AG04449 (cell line): ENCODE measurements at places on chromosomes 16 and 17.

DNA sequence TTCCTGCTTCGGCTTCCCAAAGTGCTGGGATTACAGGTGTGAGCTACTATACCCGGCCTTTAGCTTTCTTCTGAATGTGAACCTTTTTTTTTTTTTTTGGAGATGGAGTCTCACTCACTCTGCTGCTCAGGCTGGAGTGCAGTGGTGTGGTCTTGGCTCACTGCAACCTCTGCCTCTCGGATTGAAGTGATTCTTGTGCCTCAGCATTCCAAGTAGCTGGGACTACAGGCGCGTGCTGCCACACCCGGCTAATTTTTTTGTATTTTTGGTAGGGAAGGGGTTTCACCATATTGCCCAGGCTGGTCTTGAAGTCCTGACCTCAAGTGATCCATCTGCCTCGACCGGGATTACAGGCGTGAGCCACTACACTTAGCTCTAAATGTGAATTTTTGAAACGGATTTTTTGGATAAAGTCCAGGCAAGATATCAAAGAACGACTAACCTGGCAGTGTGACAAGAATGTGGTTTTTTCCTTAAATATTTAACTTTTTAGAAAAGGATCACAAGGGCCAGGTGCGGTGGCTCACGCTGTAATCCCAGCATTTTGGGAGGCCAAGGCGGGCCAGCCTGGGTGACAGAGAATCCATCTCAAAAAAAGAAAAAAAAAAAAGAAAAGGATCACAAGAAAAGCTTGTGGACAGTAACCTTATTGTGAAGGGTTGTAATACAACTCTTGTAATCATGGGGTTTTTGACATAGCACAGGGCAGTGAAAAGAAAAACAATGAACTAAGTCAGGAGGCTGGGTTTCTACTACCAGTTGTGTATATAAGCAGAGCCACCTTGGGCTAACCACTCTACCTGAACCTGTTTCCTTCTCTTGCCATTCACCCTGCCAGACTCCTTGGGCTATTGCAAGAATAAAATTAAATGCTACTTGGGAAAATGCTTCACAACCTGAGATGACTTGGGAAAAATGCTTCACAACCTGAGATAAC is 6.2 kb downstream of the BRCA1 start:
- DNase-seq, result no peak

GRCh38 chr17:35892091-35893035 is 12.2 kb upstream of the CCL5 start:
- DNase-seq, result no peak

DNA sequence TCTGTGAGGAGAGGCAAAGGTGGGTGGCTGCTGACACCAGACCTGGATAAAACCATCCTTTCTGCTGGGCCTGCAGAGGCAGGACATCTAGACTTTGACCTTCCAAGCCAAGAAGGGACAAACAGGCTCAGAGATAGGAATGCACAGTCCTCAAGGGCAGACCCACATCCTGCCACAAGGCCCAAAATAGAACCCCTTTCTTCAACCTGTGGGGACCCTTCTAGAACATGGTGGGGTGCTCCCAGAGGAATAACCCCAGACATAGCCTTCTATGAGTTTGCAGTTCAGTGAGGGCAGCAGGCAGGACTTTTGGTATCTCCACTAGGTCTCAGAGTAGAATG is 3.8 kb upstream of the CBFB start:
- DNase-seq, result no peak

DNA sequence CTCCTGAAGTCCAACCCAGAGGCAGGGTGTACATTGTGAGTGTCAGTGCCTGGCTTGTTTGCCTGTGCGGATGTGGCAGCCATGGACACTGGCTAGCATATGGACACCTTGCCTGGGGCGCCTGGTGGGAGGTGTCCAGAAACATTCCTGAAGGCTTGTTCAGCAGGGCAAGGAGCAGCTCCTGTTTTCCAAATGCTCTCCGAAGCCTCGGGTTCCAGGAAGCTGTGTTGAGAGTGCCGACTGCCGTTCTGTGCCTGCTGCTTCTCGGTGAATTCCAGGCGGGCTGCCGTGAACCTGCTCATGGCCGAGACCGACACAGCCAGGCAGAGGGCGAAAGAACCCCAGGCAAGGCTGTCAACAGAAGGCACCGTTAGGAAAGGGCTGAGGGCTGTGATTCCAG is 10.9 kb upstream of the DHRS7C start:
- DNase-seq, result no peak

DNA sequence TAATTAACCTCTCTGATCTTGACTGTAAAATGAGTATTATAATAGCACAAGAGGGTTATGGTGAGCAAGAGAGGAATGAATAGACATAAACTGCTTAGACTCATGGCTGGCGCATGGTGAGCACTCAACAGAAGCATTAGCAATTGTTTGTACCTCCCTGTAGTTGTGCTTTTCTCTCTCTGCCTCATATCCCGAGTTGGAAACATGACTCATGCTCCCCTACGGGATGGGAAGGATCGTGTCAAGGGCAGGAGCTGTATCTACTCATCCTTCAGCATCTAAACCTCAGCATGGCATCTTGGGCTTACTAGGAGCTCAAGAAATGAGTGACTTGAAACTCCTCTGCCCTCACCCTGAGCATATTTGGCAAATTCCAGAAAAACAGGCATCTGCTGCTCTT is 299.6 kb downstream of the MAP2K4 start:
- DNase-seq, result peak; percentile 70

GRCh38 chr16:3256866-3257465 is 533 bp upstream of the MEFV start:
- no peak for DNase-seq

- DNase-seq, result no peak
Observed at GRCh38 chr17:58337210-58337599, 8.6 kb upstream of the TSPOAP1 start.

DNA sequence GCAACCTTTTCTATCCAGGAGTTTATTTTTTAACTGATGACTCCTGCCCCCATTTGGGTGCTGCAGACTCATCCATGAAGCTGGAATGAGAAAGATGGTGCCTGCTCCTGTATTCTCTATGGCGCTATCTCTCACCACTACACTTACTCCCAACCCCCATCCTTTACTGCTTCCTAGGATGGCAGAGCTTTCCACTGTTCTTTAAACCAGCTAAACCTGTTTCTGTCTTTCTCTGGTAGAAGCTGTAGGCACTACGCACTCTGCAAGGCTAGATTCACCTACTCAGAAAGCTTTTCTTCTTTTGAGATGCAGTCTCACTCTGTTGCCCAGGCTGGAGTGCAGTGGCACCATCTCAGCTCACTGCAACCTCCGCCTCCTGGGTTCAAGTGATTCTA is 47.0 kb downstream of the ADAMTS18 start:
- DNase-seq, result no peak

DNA sequence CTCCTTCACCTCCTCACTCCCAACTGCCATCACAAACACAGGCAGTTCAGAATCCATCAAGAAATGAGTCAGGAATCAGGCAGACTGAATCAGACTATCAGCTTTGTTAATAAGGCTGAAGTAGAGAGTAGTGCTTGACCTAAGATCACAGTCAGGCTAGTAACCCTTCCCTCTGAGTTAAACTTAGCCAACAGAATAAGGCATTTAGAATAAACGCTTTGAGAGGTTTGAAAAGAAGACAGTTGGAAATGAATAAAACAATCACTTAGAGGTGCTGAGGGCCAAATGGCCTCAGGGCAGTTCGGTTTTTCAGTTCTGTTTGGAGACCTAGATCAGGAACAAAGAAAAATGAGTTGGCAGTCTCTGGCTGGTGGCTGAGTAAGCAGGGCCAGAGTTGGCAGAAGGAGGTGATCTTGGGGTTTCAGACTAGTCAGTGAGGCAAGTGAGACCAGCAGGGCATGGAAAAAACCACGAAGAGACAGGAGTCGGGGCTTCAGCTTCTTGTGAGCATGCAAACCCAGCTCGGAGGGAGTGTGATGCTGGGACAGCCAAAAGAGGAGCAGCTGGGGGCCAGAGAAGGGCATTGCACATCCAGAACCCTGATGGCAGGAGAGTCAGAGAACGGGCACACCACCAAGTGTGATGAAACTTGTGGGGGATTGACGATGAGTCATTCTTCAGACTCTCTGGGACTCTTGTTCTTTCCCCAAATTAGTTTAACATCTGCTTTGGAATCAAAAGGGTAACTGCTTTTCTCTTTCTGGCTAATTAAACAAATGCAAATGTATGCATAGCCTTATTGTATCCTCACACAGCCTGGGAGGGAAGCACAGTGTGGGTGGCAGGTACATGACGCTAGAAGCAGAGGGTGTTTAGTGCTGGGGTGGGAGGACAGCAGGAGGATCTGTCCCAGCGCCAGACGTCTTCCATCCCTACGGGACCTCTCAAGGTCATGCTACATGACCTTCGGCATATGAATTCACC is 54.8 kb downstream of the SPECC1 start:
- DNase-seq, result peak; percentile 36

- no peak for DNase-seq
Observed at GRCh38 chr17:28372203-28372944, 880 bp downstream of the SARM1 start.

GRCh38 chr17:18917506-18918032 is 34.4 kb upstream of the SLC5A10 start:
- DNase-seq, result no peak

DNA sequence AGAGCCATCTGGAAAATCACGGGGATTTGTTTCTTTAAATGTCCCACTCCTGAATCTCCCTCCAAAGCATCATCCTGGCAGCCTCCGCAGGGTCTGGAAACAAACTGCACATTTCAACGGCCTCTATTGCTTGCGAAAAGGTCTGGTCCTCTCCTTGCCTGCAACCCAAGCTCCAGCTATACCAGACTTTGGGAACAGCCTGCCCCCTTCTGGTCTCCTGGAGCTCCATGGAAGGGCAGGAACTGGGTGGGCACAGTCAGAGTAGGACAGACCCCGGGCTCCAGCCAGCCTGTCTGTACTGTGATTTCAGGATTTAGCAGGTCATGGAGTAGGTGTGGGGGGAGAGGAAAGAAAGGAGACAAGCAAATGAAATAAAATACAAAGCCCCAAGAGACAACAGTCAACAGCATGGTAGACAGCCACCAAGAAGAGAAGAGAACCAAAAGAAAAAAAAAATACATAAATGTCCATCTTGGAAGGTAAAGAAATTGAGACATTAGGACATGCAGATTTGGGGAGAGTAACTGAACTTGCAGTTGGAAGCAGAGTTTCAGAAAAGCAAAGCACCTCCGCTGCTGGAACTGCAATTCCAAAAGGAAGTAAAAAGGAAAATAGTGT is 2.7 kb downstream of the XYLT1 start:
- DNase-seq, result no peak

GRCh38 chr17:73066148-73066884 is 26.2 kb downstream of the SLC39A11 start:
- DNase-seq, result no peak

GRCh38 chr16:66926961-66927436 is 1.7 kb upstream of the RRAD start:
- DNase-seq, result peak; percentile 65

DNA sequence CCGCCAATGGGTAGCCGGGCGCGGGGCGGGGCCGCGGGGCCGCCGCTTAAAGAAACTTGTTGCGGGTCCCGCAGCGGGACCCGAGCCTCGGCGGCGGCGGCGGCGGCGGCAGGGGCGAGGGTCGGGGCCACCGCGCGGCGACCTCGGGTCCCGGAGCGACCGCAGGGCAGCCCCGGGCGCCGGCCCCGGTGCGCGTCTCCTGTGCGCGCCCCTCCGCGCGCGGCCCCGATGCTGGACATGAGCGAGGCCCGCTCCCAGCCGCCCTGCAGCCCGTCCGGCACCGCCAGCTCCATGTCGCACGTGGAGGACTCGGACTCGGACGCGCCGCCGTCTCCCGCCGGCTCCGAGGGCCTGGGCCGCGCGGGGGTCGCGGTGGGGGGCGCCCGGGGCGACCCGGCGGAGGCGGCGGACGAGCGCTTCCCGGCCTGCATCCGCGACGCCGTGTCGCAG is at the start of gene SOX8:
Gene SOX8 (plus strand): TSS at position 76 of the 450 bp plus-strand sequence. CDS start 153 bp downstream, at position 229.
- no peak for DNase-seq

DNA sequence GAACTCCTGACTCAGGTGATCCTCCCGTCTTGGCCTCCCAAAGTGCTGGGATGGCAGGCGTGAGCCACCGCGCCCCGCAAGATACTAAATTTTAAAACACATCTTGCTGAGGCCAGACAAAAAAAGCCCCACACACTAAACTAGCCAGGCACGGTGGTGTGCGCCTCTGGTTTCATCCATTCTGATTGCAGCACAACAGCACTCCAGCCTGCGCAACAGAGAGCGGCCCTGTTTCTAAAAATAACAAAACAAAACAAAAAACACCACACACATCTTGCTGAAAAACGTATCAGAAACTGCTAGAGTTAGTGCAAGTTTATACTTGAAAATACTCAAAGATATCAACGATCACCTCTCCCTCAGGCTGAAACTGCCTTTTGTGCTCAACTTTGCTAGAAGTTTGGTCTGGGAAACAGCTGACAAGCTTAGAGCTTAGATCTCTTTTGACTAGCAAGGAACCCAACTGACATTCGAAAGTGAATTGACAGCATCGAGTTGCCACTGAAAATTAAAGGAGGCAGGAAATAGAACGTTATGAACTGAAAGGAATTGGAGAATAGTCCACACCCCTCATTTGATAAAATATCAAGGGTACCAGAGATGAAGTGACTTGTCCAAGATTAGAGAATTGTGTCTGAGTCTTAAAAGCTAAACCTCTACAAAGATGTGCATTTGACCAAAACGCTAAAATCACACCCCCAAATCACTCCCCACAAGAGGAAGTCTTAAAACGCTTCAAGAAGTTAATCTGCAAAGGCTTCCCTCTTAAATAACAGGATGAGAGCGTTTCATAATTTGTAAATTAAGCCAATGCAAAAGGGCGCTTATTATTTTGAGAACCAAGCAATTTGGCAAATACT is 908 bp downstream of the COG4 start:
- DNase-seq, result no peak

GRCh38 chr16:26889740-26890139 is 177.0 kb upstream of the C16orf82 start:
- no peak for DNase-seq

- DNase-seq, result no peak
Observed at GRCh38 chr16:17343028-17343427, 127.7 kb downstream of the XYLT1 start.

GRCh38 chr16:55261301-55261700 is 62.7 kb upstream of the IRX6 start:
- no peak for DNase-seq

- DNase-seq, result no peak
Observed at GRCh38 chr17:33858121-33858520, 397.0 kb upstream of the CCL2 start.

DNA sequence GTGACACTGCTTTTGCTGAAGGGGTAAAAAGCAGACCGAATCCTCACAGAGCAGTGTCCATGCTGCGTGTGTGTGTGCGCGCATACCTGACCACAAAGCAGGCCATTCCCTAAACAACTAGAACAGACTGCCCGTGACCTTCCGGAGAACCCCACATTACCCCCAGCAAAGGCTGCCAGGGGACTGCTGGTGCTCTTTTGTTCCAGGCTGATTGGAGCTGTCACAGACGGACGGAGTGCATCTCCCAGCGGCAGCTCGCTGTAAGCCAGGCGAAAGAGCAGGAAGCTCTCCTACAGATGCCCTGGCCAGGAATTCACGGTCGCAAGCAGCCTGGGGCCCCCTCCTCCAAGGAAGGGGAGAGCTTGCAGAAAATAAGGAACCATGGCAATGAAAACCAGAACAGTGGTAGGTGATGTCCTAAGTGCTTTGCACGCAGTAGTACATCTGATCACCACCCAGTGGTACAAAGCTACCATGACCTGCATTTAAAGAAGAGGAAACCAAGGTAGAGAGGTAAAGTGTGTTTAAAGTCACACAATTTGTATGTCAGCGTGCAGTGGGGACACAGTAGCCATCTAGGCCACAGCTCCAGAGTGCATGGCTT is 153.4 kb upstream of the DYNLRB2 start:
- no peak for DNase-seq
